NCI-H1694 treated with DMSO at 0.1 percent for 48 hours (cell line): ENCODE measurements at places on chromosomes 5 and 9.
A peak's percentile ranks its signal among the peaks of the same experiment; 100 is the strongest.

GRCh38 chr9:109320331-109320741, 523 bp downstream of the EPB41L4B start:
- DNase-seq = no peak

DNA sequence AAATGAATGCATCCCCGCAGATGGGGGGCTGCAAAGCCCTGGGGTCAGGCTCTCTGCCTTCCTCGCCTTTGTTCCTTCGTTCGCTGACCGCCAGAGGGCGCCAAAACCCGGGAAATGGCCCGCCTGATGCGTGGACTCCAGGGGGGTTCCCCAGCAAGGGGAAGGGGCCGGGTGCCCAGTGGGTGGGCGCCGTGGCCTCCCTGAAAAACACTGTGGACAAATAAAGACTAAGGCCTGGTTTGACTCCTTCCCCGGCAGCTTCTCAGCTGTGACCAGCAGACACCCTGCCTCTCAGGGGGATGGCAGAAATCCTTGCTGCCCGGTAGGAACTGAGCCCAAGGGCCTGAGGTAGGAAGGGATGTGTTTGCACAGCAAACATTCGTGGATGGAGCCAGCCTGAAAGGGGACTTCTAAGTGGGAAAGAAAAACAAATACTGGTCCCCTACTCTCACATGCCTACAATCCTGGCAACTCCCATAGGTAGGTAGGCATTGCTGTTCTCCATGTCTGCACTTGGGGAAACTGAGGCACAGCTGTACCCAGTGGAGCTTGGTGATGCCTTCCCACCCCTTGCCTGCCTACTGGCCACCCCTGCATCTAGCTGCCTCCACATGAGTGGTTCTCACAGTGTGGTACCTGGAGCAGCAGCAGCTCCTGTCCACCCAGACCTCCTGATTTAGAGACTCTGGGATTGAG, 57.7 kb downstream of the DUSP1 start:
- DNase-seq = no peak

GRCh38 chr9:20144197-20144596, 355.4 kb upstream of the SLC24A2 start:
- DNase-seq = no peak

GRCh38 chr9:9790216-9790872, 822.5 kb downstream of the PTPRD start:
- DNase-seq = peak; percentile 56

GRCh38 chr5:110545716-110546115, 180.8 kb downstream of the TMEM232 start:
- peak; percentile 55 for DNase-seq
